Endothelial cell of umbilical vein (primary cell): ENCODE measurements at places on chromosomes 16 and 17. TPM values are rescaled to one million over a fixed set of nuclear protein-coding genes. Genes with fewer than 3 reads are reported as not detected.

DNA sequence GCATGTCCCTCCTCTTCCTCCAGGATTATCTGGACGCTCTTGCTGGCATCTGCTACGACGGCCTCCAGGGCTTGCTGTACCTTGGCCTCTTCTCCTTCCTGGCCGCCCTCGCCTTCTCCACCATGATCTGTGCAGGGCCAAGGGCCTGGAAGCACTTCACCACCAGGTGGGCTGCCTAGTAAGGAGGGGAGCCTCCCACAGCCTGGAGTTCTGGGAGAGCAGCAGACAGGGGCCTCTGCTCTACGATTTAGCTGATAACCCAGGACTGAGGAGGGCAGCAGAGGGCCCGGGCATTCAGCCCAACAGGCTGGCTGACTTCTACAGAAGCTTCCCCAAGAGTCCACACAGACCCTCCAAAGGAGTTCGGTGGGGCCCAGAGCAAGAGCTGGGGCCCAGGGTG lies 21.8 kb upstream of the DNAI2 start:
- no peak for DNase-seq

- DNase-seq, result peak; percentile 94
Measured at GRCh38 chr17:67528751-67529436, 151.8 kb downstream of the PITPNC1 start.

DNA sequence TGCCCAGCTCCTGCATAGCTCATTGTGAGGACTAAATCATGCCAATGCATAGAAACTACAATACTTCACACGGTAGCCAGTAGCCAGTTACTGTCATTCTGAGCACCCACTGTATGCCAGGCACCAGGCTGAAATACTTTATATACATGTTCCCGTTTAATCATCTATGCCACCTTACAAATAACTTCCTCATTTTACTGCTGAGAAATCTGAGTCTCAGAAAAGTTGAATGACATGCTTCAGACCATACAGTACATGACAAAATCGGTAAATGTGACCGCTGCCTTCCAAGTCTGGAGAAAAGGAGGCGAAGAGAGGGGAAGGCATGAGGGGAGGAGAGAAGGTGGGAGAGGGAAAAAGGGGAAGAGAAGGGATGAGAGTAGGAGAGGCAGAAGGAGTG lies 9.2 kb upstream of the TLCD3B start:
- no peak for DNase-seq

DNA sequence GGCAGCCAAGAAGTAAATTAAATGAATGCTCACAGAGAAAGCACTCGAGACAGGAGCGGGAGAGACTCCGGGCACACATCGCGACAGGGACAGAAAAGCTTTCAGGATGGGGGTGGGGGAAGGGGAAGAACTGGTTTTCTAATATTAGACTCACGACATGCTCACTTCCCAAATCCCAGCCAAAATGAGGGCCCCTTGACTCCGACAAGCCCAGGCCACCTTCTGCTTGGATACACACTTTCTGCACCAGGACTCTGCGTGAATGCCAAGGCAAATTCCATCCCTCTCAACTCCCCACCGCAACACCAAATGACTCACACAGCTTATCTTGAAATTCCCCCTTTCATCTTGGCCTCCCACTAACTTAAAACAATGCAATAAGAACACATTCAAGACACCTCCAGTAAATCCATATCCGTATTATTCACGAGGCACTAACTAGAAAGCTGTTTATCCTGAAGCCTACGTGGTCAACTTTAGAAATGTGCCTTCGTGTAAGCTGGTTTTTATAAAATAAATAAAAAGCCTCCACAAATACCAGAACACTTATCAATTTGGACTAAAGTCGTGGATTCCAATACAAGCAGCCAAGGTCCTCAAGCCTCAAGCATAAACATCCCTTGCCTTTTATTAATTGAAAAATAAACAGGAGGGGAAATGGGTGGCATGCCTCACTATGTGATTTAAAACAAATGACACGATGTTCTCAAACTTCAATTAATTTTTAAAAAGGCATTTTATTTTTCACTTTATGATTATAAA lies 46.1 kb downstream of the NXN start:
- peak; percentile 94 for DNase-seq

GRCh38 chr17:29640981-29641642 lies 18.4 kb upstream of the CORO6 start:
- peak; percentile 97 for DNase-seq

- DNase-seq, result no peak
Measured at GRCh38 chr16:86496929-86497461, 13.3 kb upstream of the FOXF1 start.

GRCh38 chr16:2969545-2970521 lies 685 bp downstream of the PAQR4 start:
- peak; percentile 43 for DNase-seq

DNA sequence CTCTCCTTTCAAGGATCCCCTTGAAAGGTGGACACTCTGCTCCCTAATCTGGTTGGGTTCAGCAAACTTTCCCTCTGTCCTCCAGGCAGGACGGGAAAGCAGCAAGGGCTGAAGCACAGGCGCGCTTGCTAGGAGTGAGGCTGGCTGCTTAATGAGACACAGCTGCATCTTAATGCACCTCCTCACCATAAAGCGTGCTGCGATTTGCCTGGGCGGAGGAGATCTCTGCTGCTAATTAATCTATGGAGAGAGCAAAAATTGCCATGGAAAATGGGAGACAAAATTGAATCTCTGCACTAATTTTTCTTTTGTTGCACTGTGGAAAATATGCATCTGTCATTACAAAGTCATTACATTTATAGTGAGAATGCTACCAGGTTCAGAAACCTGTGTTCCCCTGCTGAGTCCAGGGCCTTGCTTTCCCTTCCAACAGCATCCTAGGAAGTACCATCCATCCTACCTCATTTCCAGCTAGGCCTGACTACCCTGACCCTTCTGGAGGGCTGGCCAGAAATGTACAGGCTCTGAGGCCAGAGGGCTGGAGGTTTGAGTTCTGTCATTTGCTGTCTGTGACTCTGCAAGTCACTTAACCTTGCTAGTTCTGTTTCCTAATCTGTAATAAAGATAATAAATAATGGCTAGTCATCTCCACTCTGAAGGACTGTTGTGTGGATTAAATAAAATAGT lies 43.5 kb upstream of the BCAR1 start:
- DNase-seq, result no peak

DNA sequence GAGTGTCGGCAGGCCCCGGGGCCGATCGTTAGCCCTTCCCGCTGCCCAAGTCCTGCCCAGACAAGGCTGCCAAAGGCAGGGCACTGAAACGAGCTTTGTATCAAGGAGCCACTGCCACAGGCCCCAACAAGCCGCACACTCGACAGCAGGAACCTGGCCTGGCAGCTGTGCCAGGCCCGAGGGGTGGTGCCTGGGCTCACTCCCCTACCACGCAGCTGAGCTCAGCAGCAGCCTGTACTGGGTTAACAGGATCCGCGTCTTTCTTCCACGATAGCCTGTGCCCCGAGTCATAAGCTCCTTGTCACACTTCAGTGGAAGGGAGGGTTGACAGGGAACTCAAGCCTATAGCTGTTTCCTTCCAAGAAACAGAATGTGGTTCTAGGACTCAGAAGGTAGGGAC lies 87.9 kb downstream of the ABR start:
- no peak for DNase-seq

GRCh38 chr17:36818134-36818825 lies 119.0 kb upstream of the LHX1 start:
- DNase-seq, result no peak

DNA sequence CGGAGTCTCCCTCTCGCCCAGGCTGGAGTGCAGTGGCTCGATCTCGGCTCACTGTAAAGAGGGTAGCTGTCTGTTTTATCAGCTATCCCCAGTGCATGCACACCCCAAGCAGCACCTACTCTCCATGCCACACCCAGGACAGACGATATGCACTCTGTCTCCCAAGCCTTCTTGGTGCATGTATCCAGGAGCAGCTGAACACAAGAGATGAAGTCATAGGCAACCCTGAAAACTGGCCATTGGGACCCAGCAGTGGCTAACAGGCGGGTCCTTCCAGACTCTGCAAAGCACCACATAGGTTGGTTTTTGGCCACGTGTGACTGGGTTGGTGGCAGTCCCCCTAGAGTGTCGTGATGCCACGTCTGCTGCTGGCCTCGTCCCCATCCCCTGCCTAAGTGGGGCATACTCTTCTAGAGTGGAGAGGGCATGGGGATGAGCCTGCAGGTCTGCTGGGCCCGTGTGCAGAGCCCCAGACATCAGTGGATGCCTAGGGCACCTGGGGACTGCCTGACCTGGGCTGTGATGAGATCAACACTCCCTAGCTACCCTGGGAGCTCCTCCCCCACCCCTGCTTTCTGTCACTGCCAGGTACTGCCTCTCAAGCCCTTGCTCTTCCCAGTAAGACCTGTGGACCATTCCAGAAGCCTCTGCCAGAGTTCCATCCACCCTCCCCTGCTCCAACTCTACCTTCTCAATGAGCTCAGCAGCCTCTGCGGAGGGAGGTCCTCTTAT lies 9.3 kb downstream of the PDE6G start:
- DNase-seq, result no peak

DNA sequence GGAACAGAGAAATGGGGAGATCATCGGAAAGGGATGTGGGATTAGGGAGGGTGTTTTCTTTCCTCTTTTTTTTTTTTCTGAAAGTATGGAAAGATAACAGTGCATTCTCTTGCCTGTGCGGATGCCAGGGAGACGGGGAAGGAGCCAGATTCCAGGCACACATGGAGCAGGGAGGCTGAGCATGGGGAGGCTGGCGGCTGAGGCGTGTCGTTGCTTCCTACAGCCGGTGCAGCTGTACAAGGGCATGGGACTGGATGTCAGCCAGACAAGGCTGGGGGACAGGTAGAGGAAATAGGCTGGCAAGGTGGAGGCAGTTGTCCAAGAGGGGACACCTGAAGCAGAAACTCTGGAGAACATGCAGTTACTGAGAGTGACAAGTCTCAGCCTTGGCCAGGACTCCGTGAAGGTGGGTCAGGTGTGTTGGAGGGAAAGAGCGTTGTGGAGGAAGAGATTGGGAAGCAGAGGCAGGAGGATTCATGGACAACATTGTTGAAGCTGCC lies 16.6 kb upstream of the ADORA2B start:
- no peak for DNase-seq

- no peak for DNase-seq
Measured at GRCh38 chr17:36193216-36193775, 3.3 kb downstream of the CCL3L1 start.

DNA sequence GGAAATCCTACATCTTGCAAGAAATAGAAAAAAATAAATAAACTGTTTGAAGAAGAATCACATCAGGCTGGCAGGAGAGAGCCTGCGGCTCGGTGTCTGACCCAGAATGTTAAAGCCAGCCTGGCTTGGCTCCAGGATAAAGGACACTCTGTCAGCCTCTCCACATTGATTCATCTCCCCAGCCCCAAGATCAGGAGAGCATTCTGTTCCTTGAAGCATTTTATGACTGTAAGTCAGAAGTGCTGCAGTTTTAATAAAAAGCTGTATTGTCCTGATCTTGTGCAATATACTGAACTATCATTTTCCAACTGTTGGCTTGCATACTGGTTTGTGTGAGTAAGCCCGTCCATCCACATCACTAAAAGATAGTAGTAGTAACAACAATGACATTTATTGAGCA lies 426.6 kb downstream of the HAPSTR1 start:
- DNase-seq, result no peak

GRCh38 chr17:76497699-76497978 lies 3.6 kb downstream of the RHBDF2 start:
- no peak for DNase-seq

DNA sequence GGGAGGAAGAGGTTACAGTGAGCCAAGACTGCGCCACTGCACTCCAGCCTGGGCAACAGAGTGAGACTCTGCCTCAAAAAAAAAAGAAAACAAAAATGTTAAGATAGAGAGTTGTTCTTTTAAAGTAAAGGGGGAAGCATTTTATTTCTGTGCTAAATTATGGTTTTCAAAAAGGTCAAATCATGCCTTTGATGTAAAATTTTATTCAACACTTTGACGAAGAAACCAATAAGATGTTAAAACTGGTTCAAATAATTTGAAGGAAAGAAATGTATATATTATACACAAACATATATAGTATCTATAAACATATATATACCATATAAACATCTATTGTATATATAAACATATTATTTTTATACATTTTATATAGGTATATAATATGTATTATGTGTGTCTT lies 43.4 kb upstream of the RPH3AL start:
- no peak for DNase-seq

Gene SCARF1
- 91.5 and 93.7 TPM in 2 replicates for total RNA-seq

Gene SDR42E2
- 0.13 and 0.21 TPM in 2 replicates for total RNA-seq

Gene HOXB7
- total RNA-seq, result 24.5 and 29.8 TPM in 2 replicates

Gene ESRP2
- 0.66 and 0.99 TPM in 2 replicates for total RNA-seq

Gene AP2B1
- 198 and 200 TPM in 2 replicates for total RNA-seq

Gene C17orf78
- not detected in 2 replicates for total RNA-seq

Gene LITAF
- total RNA-seq, result 15.2 and 17.4 TPM in 2 replicates

Gene SHBG
- total RNA-seq, result not detected in 2 replicates

Gene SECTM1
- 0.46 and 1.9 TPM in 2 replicates for total RNA-seq

Gene MMP2
- total RNA-seq, result 768 and 771 TPM in 2 replicates

Gene CIITA
- total RNA-seq, result 0.14 TPM in 1 of 2 replicates, not detected in the other

Gene CCDC200
- total RNA-seq, result not detected in 2 replicates
